ENCODE measurements at places on chromosomes 2 and 18. TPM values are rescaled to one million over a fixed set of nuclear protein-coding genes. Genes with fewer than 3 reads are reported as not detected.

The EFHD1 gene
- 3.6 TPM for total RNA-seq

The CD8B gene
- total RNA-seq = not detected

The SNED1 gene
- total RNA-seq = 0.79 TPM

The SPP2 gene
- total RNA-seq = not detected

The ANKRD30B gene
- total RNA-seq = not detected

The DSC3 gene
- 1.2 TPM for total RNA-seq

The CTAGE1 gene
- total RNA-seq = not detected

The SLC16A14 gene
- total RNA-seq = 1.6 TPM

The REG1B gene
- total RNA-seq = not detected

The SERPINB13 gene
- not detected for total RNA-seq

The UGT1A4 gene
- not detected for total RNA-seq

The SKOR2 gene
- not detected for total RNA-seq

The STARD6 gene
- total RNA-seq = not detected

The CYP27C1 gene
- total RNA-seq = 2.7 TPM

The OTOS gene
- total RNA-seq = not detected

The IL36A gene
- not detected for total RNA-seq

The SLC35G4 gene
- total RNA-seq = not detected

The DAW1 gene
- 2.4 TPM for total RNA-seq

The SMYD1 gene
- total RNA-seq = not detected

The TGFBRAP1 gene
- total RNA-seq = 14.2 TPM

The MOCOS gene
- total RNA-seq = 4.4 TPM

The HJURP gene
- total RNA-seq = 64.5 TPM

The SAG gene
- not detected for total RNA-seq

The CIB4 gene
- 0.50 TPM for total RNA-seq

The PKDCC gene
- total RNA-seq = 20.6 TPM

The BCL11A gene
- total RNA-seq = 0.10 TPM

The FKBP7 gene
- total RNA-seq = 9.7 TPM

The SERPINB4 gene
- total RNA-seq = 0.07 TPM

The ZAP70 gene
- total RNA-seq = not detected

The GALNT13 gene
- 10.7 TPM for total RNA-seq
